Esophagus squamous epithelium (tissue), 5 donors: ENCODE measurements at places on chromosomes 6 and 20. TPM values are rescaled to one million over a fixed set of nuclear protein-coding genes. Genes with fewer than 3 reads are reported as not detected.

GRCh38 chr6:61649845-61650244 is 636.2 kb downstream of the KHDRBS2 start:
- no peak for DNase-seq

ANGPT4 gene
- total RNA-seq = 0.38 TPM

DNA sequence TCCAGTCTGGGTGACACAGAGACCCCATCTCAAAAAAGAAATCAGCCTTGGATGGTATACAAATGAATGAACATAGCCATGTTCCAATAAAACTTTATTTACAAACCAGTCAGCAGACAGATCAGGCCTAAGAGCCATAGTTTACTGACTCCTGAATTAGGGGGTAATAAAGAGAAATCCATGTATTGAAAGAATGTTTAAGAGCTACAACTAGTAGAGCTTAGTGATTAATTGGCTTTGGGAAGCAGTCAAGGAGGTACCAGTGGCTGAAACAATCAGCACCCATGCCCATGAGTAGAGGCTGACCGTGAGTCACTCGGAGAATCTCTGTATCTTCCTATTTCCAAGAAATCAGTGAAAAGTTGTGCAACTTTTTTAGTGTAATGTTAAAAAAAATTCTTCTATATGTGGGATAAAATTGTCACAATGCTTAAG is 223.6 kb upstream of the RREB1 start:
- DNase-seq = no peak

DNA sequence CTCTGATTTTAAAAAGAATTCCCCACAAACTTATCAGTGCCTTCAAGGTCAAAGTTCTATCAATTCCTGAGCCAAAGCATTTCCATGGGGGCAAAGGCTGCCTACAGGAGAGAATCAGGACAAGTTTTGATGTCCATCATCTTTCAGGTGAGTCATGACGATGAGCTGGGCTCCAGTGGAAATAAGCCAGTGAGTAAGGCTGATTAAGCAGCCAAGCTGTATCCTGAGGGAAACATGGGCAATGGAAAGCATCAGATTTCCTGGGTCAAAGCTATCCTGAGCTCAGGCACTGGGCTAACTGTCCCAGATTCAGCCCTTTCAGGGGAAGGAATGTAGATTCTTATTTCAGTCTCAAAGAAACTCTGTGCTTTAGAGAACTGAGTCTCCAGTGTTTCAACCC is 377.4 kb downstream of the CD109 start:
- DNase-seq = no peak

- DNase-seq = no peak
These were observed 105.5 kb downstream of the NRSN1 start for GRCh38 chr6:24231438-24231977.

GRCh38 chr6:84763886-84764331 is 489 bp downstream of the TBX18 start:
- DNase-seq = no peak

PTPN1 gene
- total RNA-seq = 23.6 TPM

ZNF334 gene
- total RNA-seq = 0.27 TPM

DNA sequence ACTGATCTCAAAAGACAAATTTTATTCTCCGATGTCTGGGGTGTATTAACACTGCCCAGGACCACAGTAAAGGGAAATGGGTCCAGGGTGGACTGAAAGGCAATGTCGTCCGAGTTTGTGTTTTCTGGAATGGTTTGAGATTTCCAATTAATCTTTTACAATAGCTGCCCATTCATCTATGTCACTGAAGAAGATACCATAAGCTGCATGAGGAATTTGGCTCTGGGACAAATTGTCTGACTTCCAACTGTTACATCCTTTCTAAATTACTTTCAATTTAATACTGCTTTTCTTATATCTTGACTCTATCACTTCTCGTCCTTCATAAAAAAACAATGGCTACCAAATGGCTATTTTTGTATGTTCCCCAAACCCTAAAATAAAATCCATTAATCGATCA is 130.7 kb upstream of the KCNK16 start:
- no peak for DNase-seq

DNA sequence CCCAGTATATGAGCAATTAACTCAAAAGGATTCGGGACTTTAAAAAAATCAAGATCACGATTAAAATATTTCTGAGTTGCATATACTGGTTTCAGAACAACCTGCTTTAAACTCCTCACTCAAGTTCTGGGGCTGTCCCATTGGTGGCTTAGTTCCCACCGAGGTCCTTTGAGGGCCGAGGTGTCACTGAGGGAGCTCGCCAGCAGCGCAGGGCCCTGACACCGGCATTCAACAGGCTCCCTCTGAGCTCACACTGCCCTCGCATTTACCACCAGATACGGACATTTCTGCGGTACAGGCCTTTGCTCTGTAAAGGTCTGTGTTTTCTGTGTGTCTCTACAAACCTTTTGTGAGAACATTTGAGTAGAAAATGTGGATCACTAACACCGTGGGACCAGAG is 24.4 kb upstream of the BNIP5 start:
- no peak for DNase-seq

- peak; percentile 12 for DNase-seq
These were observed 31.9 kb downstream of the NSFL1C start for GRCh38 chr20:1434571-1435336.

DNA sequence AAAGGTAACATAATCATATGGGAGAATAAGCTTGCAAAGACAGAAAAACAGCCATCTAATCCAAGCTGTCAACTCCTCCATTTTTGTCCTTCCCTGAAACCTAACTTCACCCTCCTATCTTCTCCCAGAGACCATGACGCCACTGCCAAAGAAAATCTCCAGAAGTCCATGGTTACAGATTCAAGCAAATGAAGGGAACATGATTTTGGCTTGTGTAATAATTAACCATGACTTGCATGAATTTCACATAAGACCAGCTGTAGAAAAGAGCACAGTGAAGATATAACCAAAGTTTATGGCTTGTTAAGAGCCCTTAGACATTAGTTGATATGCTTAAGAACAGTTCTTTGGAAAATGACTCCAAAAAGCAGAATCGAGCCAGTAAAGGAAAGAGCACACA is 342.1 kb upstream of the NRSN1 start:
- no peak for DNase-seq

DNA sequence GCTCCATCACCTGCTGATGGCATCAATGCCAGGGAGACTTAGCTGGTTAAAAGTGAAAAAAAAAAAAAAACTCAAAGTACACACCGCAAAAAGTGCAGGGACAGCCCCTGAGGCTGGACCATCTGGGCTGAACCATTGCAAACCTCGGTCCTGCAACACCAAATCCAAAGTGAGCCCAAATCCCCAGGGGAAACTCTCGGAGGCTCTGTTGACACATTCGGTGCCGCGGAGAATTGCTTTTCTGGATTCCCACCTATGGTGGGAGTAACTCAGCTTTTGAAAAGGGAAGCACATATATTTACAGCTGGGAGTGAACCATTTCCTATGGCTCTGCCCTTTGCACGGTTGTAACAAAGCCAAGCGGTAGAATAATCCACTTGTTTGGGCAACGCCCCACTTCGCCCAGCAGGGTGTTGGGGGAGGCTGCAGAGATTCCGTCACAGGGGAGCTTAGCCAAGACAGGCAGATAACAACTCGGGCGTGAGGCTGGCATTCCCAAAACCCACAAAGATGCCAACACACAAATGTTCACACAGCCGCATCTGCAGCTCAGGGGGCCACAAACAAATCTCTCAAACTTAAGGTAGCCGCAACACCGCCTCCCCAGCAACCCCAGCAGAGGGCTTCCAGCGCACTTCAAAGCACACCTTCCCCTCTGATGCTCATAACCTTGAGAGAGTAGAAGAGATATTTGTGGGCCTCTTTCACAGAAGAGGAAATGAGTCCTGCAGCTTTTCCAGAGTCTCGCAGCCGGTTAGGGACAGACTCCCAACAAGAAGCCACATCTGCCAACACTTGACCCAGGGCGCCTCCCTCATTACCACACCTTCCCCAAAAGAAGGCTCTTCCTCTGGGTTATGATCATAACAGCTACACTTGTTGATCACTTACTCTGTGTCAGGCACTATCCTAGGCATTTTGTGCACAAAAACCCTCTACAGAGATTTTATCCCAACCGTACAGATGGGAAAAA is 11.4 kb downstream of the ZC3H12D start:
- no peak for DNase-seq

BFSP1 gene
- 0.76 TPM for total RNA-seq

DNA sequence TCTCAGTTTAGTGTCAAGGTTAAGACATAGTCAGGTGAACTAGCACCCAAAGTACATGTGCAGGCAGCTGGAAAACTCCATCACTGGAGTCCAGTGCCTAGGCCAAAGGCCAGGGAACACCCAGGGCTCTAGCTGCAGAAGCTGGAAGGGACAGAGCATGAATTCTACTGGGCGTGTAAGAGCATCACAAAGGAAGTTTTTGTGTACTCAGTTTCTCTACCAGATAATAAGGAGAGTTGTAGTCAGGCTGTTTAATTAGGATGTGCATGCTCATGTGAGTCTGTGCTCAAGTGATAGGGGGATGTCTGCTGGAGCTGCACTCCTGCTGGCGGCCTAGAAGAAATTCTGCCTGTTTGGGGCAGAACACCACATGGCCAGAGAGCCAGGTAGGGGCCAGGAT is 8.1 kb downstream of the L3MBTL1 start:
- no peak for DNase-seq

CCN6 gene
- not detected for total RNA-seq

DNA sequence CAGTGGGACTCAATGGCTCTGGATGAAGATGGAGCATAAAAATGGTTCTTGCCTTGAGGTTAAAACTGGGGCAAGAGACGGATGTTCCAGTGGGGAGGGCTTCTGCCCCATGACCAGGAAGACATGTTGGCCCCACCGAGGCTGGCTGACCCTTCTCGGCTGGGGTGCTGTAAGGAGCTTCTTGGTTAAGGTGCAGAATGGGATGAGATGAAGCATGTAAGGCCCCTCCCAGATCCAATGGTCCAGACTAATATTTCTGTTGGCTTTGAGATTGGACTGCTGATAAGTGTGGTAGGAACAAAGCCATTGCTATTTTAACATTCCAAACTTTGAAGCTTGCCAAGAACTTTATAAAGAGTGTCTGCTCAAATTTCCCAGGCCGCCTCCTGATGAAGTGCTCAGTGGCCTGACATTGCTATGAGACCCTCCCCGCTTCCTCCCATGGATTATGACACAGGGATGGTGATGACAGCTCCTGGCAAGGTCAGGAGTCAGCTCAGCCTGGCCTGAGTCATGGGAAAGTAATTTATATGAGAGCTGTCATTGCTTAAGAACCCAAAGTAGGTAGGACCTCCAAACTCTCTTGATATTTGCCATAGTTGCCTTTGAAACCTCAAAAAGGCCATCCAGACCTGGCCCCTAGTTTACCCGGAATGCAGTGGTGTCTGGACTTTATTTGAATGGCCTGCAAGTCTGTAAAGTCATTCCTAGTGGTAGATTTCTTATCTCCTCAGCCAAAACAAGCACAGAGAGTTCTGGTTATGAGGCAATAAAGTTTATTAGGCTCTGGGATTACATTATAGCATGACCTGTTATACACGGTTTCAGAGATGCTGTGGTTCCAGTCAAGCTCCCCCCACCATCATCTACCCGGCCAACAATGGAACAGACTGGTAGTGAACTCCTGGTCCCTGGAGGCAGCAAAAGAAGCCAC is 55.2 kb downstream of the TGM2 start:
- no peak for DNase-seq

DNA sequence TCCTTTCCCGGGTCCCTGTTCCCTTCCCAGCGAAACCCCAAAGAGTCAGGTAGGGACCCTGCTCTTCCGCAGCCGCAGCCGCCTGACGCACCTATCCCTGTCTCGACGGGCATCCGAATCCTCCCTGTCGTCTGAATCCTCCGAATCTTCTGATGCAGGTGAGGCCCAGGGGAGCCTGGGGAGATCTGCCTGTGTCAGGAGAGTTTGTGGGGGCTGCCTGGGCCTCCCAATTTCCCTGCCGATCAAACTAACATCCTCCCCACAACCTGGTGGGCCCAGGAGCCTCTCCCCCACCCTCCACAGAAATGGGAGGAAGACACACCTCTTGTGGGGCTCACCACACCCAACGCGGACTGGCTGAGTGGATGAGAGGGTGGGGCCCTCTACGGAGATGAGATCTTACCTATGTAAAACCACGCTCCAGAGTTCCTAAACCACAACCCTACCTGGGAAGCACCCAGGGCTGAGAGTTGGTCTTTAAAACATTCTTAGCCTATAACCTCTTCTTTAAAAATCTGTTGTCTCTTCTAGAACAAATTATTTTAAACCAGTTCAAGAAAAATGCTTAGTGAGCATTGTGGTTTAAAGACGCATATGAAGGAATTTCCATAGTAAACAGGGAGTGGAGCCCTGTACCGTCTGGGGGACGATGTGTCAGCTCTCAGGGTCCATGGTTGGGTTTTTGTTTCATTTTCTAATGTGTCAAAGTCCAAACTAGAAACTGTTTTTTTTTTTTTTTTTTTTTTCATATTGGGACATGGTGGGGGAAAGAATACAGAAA is 1.7 kb downstream of the CDC25B start:
- DNase-seq = no peak

RNGTT gene
- total RNA-seq = 8.3 TPM

C6orf52 gene
- not detected for total RNA-seq

SIRPB1 gene
- total RNA-seq = 0.13 TPM

GRCh38 chr6:149974825-149975224 is 11.1 kb downstream of the ULBP1 start:
- no peak for DNase-seq

TCP11 gene
- not detected for total RNA-seq

PACSIN1 gene
- not detected for total RNA-seq
